ENCODE measurements at places on chromosomes 6 and 20.
A peak's percentile ranks its signal among the peaks of the same experiment; 100 is the strongest.

GRCh38 chr20:14046534-14046933 lies 51.2 kb downstream of the MACROD2 start:
- no peak for DNase-seq

DNA sequence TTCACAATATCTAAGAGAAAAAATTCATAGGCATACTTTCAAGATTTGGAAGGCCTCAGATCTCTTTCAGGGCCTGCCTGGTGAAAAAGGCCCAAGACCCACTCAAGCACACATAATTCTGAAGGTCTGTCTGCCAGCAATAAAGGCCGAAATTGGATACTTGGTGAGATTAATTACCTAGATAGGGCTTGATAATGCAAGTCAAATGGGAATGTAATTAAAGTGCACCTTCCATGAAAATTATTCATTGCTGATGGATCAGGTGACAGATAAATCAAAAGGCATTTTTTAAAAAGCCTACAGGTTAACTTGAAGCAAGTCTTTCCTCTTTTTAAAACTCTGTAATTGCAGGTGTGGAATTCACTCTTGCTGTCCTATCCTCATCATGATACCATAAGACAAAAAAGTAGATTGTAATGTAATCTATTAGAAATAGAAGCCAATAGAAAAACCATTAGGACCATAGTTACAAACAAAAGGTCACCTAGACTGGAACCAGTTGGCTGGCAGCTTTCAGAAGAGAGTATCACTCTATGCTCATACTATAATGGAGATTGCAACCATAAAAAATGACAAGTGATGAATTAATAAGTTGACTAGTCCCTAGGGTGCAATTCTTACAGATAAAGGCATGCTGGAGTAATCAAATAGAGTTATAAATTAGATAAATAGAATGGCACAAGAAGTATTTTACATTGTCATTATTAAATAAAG lies 77.3 kb downstream of the EPHA7 start:
- no peak for DNase-seq

- no peak for DNase-seq
Measured at GRCh38 chr20:51486197-51487005, 56.1 kb downstream of the NFATC2 start.

DNA sequence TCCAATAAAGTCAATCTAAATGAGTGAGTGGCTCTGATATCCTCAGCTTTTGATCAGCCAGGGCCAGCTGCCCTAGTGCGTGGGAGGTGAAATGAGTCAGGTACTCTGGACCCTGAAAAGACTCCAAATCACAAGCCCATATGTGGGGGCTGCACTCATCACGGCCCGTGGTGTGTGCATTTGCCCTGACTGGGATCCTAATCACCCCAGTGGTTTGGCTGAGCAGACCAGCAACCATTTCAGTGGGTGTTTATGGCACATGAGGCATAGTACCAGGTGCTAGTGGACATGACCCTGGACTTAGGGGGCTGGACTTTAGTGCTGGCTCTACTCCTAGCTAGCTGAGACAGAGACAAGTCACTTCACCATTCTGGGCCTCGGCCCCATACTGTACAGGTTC lies 39.4 kb downstream of the SCML4 start:
- DNase-seq = peak; percentile 27
